ENCODE measurements at places on chromosomes 16 and 17. TPM values are rescaled to one million over a fixed set of nuclear protein-coding genes. Genes with fewer than 3 reads are reported as not detected.

DNA sequence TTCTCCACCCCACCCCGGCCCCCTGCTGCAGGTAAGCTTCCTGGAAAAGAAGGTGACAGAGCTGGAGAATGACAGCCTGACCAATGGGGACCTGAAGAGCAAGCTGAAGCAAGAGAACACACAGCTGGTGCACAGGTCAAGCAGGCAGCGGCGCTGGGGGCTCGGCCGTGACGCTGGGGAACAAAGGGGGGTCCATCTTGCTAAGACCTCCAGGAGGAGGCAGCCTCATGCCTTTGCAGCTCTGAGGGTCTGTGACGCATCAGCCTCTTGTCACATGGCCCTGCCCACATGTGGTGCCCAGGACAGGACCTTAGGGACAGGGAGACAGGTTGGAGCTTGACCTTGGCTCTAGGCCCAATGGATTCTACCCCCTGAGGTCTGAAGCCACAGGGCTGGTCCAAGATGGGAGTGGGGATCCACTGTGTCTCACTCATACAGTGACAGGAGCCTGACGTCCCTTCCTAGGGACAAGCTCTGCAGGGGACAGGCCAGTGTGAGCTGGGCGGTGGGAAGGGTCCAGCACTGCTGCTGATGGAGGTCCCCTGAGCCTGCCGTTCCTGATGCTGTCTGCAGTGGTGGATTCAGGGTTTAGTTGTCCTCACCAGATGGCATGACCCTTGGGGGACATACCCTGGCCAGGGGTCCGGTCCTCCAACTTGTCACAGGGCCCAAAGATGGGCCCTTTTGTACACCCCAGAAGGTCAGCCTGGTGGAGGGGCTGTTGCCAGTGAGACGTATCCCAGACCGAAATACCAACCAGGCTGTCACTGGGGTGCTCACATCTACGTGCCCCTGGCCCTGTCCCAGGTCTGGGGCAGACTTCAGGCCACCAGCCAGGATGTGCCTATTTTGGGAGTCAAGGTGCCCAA lies 132.6 kb downstream of the RAB11FIP4 start:
- DNase-seq: no peak

DNA sequence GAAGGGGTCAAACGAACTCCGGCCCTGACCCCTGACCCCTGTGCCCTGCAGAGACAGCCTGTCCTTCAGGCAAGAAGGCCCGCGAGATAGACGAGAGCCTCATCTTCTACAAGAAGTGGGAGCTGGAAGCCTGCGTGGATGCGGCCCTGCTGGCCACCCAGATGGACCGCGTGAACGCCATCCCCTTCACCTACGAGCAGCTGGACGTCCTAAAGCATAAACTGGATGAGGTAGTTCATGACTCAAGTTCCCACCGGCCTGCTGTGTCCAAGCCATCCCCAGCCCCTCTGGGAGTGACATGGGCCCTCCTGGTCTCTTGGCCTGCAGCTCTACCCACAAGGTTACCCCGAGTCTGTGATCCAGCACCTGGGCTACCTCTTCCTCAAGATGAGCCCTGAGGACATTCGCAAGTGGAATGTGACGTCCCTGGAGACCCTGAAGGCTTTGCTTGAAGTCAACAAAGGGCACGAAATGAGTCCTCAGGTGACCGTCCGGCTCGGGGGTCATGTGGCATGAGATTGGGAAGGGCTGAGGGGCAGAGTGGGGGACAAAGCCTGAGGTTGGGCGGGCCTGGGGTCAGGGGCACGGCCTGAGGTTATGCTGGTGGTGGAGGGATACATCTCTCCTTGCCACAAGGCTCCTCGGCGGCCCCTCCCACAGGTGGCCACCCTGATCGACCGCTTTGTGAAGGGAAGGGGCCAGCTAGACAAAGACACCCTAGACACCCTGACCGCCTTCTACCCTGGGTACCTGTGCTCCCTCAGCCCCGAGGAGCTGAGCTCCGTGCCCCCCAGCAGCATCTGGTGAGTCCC lies 5.7 kb downstream of the MSLN start:
- DNase-seq: no peak

- DNase-seq: no peak
These were observed 68.9 kb downstream of the NEUROD2 start for GRCh38 chr17:39538866-39539265.

- no peak for DNase-seq
These were observed 34.2 kb downstream of the MPHOSPH6 start for GRCh38 chr16:82135844-82136243.

DNA sequence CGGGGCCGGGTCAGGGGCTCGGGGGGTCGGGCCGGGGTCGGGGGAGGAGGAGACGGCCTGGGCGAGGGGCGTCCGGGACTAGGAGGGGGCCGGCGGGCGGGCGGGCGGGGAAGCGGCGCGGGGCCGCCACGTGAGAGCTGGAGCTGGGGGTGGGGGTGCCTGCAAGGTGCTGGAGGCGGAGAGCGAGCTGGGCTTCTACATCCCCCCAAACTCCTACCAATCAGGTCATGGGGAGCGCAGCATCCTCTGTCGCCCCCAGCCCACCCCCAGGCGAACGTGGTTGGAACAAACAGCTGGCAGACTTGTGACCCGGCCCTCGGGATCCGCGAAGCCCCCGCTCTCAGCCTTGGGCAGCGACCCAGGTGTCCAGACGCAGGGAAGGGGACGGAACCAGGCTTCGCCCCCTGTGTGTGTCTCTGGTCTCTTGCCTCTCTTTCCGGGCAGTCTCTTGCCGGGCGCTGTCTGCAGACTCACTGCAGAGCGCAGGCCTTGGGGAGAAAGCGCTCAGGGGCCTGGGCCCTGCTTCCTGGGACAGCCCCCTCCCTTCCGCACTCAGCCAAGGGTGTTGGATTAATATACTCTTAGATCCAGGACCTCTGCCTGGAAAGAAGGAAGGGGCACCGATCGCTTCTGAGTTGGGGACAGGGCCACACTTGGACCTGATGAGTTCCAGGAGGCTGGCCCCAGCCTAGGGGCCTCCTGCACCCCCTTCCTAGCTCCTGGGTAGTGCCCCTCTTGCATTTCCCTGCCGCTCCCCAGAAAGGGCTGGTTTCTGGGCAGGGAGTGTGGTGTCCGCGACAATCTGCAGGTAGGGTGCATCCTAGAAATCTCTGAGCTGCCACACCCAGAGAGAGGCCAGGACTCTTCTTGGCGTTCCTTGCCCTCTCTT lies 722 bp downstream of the RASL10B start:
- DNase-seq: no peak

- no peak for DNase-seq
These were observed 44.3 kb downstream of the SOCS3 start for GRCh38 chr17:78315355-78316114.

DNA sequence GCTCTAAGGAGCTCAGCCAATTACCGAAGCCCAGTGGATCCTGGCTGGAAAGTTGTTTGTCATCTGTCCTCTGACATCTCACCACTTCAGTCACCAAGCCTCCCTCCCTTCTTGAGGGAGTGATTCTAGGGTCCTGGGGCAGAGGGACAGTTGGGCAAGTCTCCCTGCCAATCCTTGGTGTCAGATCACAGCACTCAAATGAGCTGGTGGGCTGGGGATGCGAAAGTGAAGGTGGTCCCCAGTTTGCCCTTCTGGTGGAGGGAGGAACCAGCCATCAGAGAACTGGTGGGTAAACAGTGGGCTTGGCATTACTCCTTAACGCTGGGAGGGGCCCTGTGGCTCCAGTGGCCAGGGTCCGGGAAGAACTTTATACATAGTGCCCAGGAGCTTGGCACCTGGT lies 4.4 kb upstream of the CALB2 start:
- no peak for DNase-seq

- DNase-seq: no peak
These were observed 11.3 kb upstream of the CYTH1 start for GRCh38 chr17:78793415-78793814.

DNA sequence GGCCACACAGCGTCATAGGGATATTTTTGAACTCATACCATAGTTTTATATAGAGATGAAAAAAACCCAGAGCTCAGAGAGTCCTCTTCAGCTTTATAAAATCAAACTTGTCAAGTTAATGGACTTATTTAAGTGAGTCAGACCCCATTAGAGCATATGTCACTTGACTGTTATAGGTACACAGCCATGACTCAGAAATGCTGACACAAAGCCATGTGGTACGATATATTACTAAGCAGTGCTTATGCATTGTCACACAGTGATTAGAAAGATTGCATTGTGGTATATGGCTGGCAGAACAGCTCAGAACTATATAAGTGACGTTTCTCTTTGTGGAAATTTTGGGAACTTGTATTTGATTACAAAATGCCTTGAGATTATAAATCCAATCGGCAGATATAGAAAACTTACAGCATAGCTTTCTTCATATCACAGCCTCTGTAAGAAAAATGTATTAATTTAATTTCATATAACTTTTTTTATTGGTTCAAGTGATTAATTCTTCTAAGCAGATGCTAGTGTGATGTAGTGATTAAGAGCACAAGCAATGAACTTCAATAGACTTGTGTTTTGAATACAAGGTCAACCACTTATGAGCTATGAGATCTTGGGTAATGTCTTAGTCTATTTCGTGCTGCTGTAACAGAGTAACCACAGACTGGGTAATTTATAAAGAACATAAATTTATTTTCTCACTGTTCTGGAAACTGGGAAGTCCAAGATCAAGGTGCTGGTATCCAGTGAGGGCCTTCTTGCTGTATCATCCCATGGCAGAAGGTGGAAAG lies 25.8 kb upstream of the GINS3 start:
- DNase-seq: peak; percentile 28

Gene RNF222
- not detected for total RNA-seq

Gene MYOCD
- total RNA-seq: 122 TPM

Gene AGRP
- total RNA-seq: not detected

Data from cardiac muscle cell (in vitro differentiated cells and primary cell).